Activated T-helper 9 cell treated with anti-CD3 and anti-CD28 coated beads, Interleukin-2, amount 50 U/mL, for 16 hours (primary cell): ENCODE measurements at places on chromosomes 12 and 14.

- no peak for DNase-seq
Observed at GRCh38 chr12:42679466-42679865, 89.9 kb upstream of the PRICKLE1 start.

DNA sequence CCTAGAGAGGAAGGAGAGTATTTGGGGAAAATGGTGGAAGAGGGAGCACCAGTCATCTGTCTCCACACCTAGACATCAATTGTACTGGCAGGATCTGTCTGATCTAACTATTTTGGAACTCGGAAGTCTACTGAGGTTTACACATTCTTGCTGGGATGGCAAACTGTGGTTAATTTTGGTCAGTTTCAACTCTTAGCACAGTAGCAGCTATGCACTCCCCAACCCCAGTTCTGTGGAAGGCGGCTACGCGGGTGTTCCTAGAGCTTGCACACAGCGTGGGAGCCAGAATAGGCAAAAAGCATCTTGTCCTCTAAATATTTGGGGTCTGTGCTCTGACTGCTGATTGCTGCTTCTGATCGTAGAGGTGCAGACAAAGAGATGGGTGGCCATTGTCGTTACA, 33.8 kb downstream of the TECPR2 start:
- no peak for DNase-seq

DNA sequence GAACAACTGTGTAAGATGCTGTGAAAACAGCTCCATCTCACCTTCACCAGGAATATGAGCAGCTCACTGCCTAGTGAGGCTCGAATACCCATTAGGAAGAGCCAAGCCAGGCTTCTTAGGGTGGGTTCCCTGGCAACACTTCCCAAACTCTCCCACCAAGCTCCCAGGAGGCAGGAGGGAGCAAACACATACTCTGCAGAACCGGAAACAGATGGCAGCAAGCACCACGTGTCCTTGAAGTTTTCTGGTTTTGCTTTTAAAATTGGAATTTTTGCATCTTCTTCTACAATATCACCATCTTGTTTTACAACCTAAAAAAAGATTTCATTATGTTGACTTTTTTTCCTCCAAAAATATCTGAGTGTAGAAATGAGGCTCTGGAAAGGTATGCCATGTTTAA, 186.7 kb downstream of the ZFP36L1 start:
- DNase-seq, result no peak

DNA sequence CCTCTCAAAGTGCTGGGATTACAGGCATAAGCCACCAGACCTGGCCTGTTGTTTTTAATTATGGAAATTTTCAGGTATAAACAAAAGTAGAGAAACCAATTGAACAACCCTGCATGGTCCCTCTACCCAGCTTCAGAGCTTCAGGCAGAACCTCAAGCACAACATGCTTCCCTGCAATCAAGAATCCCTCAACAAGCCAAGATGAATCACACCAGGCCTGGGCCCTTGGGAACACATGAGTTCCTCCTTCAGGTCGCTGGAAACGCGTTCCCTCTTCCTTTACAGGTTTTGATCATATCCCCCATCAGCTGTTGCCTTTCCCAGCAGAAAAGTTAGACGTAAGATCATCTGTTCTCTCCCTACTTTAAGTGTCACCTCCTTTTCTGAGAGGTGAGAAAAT, 20.5 kb upstream of the CORO1C start:
- no peak for DNase-seq

- DNase-seq, result no peak
Observed at GRCh38 chr12:24701343-24701742, 247.6 kb downstream of the BCAT1 start.

- DNase-seq, result no peak
Observed at GRCh38 chr14:22907429-22907828, 11.5 kb downstream of the RBM23 start.
